ENCODE measurements at places on chromosomes 4 and X.

- DNase-seq = no peak
Observed at GRCh38 chrX:42189576-42189975, 266.2 kb upstream of the CASK start.

DNA sequence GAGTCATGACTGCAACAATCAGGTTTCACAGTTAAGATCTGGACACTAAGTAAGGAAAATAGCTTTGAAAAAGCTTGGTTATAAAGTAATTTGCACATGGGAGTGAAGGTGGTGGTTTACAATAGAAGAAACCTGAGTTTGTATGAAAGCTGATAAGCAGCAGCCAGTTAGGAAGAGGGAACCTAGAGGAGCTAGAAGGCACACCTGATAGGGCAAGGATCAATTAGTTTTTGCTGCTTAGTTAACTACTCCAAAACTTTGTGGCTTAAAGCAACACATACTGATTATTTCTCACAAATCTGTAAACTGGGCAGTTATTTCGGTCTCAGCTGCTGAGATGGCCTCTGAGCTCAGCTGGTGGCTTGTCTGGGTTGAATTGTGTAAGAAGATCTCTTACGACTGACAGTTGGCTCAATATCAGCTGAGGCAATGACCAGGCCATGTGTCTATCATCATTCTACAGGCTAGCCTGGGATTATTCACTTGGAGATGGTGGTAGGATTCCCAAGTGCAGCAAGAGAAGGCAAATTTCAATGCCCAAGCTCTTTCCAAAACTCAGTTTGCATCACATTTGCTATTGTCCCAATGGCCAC is 255.0 kb upstream of the PITX2 start:
- DNase-seq = no peak

- no peak for DNase-seq
Observed at GRCh38 chr4:39609454-39609931, 29.2 kb downstream of the SMIM14 start.

DNA sequence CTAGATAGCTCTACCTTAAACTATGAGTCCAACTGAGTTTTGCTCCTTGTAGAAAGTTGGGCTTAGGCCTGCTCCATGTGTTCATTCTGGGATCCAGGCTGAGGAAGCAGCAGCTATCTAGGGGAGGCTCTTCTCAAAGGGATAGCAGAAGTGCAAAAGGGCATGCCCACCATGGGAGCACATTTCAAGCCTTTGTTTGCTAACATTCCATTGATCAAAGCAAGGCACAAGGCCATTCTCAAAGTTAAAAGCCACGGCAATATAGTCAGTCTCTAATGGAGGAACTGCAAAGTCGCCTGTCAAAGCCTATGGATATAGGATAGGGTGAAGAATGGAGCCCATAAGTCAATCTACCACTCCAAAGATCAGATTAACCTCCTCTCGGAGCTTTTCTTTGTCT is 488.1 kb upstream of the ARX start:
- no peak for DNase-seq

DNA sequence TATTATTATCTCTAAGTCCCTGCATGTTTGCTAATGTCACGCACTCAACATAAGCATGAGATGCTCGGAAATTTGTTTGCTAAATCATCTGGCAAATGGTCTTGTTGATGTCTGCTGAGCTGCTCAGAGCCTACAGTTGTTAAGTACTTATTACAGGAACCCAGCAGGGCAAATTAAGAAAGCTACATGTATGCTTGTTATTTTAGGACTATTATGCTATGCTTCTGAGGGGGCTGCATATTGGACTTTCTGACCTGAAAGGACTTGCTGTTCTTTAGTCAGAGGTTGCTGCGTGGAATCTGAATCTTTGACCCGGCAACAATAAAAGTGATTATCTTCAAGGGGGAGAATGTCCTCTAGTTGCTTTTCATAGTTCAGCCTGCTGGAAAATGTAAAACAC is 36.3 kb upstream of the TENM3 start:
- DNase-seq = no peak

GRCh38 chr4:1211891-1212545 is 36.9 kb downstream of the CTBP1 start:
- DNase-seq = no peak

- no peak for DNase-seq
Observed at GRCh38 chr4:15901007-15901406, 37.5 kb downstream of the FGFBP1 start.

DNA sequence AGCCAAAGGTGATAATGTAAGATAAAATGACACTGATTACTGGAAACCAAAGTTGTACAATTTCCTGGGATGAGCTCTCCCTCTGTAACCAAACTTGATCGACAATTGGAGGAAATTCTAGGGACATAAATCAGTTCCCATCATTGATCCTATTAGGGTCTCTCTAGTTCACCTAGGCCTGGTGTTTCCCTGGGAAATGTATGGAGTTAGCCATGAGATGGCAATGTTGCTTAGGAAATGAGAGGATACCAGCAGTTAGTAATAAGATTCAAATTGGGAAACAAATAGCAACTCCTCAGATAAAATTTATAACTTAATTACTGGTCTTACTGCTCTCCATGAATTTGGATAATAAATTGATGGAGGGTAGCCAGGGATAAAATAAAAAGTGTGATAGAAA is 52.2 kb downstream of the SPATA18 start:
- DNase-seq = no peak
